ENCODE measurements at places on chromosomes 4 and X.

GRCh38 chr4:72935462-72935861 lies 134.1 kb downstream of the COX18 start:
- no peak for DNase-seq

DNA sequence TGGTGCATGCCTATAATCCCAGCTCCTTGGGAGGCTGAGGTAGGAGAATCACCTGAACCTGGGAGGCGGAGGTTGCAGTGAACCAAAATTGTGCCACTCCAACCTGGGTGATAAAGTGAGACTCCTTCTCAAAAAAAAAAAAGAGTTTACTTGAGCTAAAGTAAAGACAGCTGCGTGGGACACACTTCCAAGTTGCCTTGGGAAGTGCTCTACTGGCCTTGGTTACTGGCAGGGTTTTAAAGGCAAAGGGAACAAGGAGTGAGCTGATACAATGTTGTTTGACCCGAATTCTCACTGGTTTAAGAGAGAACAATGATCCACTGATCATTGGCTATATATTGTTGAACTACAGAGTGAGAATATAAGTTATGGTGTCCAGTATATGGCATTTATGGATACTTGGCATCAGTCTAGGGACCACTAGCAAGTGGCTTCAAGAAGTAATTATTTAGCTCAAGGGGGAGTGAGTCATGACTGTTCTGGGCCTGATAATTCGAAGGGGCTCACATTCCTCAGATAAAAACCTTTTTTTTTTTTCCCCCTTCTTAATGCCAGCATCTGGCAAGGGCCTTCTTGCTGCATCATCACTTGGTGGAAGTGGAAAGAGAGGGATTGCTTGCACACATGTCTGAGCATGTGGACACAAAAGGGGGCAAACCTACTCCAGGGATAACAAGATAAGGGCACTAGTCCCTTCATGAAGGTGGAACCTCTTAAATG lies 32.3 kb downstream of the GRK4 start:
- no peak for DNase-seq

DNA sequence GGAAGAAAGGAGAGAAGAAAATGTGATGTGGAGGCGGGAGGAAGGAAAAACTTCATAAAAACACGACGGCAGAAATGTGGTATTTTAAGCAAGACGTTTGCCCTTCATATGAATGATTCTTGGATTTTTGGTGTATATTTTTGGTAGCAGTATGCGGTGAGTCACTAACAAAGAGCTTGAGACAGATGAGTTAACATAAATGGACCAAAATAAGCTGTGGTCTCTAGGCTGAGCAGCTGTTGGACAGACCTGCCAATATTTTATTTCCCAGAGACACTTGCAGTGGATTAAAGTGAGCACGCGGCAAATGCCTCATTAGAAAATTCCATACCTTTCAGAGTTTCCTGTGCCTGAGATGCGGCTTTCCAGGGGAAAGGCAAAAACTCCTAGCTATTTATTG lies 43.1 kb upstream of the RPS6KA3 start:
- DNase-seq: no peak

GRCh38 chr4:109730619-109731545 lies 1.0 kb upstream of the PLA2G12A start:
- no peak for DNase-seq

All from CD4-positive, alpha-beta memory T cell (primary cell).